ENCODE measurements at places on chromosomes 1 and 21.

- no peak for DNase-seq
Observed at GRCh38 chr1:212213784-212214183, 71.4 kb upstream of the PPP2R5A start.

DNA sequence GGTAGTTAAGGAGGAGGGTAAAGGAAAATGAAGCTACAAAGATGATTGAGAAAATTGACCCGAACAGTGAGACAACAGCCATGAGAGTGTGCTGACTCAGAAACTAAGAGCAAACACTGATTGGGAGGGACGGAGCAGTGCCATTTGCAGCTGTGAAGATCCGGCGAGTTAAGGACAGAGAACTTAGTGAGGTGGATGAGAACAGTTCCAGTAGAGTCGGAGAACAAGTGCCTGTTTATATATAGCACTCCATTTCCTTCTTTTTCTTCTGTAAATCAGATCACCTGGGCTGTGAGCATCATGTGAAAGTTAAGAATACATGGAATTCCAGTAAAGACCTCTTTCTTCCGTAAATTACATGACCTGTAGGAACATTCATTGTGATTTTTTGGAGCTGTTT lies 145.7 kb downstream of the KCNK2 start:
- DNase-seq: peak; percentile 19

DNA sequence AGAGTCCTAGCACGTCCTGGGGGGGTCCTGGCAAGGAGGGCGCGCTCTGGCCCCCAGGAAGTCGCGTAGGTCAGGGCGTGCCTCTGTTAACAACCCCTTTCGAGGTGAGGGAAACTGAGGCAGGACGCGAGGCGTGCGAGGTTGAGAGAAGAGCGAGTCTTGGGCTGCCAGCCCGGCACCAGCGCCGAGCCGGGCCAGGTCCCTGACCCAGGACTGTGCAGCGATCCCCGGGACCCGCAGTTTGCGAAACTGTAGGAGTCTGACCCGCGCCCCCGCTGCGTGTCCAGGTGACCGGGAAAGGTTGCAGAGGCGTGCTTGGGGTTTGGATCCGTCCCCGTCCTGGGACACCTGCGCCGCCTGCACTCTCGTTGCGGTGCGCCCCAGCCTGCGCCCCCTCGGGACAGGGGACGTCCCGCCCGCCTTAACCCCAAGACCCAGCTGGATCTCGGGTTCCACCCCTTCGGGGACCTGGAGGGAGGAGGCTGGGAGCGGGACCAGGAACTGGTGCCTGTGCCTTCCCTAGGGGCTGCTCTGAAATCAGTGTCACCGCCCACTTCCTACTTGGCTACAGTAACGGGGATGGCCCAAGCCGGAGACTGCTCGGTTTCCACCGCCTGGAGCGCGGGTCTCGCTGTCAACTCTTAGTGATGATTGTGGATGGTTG lies 493 bp downstream of the DISC1 start:
- DNase-seq: peak; percentile 84

GRCh38 chr21:31671146-31671716 lies 11.7 kb downstream of the SOD1 start:
- DNase-seq: no peak

DNA sequence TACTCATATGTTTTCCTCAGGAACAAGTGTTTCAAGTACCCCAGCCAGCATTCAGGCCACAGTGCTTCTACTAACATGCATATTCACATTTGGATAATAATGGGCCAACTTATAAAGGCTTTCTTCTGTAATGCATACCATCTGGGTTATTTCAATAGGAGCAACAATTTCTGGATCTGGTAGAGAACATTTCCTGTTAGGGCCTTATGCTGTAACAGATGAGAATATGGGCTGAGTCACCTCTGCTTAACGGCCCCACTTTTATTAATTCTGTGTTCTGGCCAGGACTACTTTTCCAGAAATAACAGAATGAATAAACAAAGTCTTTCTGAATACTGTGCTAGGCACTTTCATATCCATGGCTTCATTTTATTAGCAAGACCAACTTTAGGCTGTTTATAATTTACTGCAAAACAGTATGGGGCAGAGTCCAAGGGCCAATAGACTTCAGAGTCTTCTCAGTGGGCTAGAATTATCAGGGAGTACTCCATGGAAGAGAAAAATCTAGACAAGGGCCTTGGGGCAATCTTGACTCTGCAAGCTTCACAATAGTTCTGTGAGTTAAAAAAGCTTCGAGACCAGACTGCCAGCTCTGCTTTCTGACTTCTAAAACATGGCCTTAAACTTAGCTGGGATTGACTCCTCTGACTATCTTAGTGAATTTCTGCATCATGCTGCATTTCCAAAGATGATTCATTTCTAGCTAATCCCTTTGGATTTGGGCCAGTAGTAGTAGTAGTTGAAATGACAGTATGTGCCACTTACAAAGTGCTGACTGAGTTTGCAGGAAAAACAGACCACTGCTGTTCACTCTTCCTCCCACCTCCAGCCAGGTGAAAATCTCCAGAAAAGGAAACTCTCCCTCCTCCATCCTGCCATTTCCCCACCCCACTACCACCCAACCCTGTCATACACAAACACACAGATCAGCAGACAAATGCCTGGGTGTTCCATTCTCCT lies 8.2 kb upstream of the SSX2IP start:
- no peak for DNase-seq

- DNase-seq: no peak
Observed at GRCh38 chr1:43509740-43510375, 20.8 kb upstream of the PTPRF start.

GRCh38 chr1:77900687-77901293 lies 12.4 kb downstream of the NEXN start:
- DNase-seq: peak; percentile 40

DNA sequence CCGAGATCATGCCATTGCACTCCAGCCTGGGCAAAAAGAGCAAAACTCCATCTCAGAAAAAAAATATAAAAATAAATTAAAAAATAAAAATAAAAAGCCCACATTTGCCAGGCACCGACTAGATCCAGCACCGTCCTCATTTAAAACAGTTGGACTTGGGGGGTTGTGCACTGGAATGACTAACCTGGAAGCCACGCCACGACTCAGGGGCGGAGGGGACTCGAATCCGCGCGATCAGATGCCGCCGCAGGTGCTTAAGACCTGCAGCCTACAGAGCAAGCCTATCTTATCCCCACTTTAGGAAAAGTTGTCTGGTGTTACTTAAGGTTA lies 38.5 kb downstream of the ZBTB8OS start:
- DNase-seq: no peak

DNA sequence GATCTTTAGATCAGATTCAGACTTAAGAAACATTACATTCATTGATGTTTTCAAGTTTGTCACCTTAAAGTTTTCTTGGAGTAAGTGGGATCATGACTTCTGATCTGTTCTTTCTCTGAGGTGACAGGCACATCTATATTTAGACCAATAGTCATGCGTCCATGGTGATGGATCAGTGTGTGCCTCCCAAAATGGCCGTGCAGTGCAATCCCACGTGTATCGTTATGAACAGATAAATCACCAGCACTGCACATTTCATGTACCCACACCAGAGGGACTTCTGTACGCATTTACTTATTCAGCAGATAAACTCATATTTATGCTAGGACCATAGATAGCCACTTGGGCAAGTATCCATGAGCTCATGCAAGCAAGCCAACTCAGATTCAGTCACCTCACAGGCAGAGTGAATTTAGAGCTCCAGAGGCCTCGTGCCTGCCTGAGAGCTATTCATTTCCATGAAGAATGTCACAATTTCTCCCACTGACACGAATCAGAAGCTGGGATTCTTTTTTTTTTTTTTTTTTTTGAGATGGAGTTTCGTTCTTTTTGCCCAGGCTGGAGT lies 13.9 kb upstream of the WDR26 start:
- no peak for DNase-seq

DNA sequence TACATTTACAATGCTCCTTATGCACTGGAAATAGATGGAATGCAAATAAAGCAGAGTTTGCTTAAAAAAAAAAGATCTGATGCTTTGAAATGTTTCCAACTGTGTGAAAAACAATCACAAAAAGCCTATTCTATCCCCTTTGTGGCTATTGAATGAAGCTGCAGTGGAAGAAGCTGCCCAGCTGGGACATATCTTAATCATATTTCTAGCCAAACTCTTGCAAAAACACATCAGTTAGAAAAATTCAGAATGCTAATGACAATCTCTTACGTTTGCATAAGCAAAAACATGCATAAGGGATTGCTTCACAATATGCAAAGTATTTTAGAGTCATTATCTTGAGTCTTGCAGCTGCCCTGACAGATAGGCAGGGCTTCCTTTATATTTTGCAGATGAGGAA lies 526.4 kb upstream of the USP24 start:
- no peak for DNase-seq

DNA sequence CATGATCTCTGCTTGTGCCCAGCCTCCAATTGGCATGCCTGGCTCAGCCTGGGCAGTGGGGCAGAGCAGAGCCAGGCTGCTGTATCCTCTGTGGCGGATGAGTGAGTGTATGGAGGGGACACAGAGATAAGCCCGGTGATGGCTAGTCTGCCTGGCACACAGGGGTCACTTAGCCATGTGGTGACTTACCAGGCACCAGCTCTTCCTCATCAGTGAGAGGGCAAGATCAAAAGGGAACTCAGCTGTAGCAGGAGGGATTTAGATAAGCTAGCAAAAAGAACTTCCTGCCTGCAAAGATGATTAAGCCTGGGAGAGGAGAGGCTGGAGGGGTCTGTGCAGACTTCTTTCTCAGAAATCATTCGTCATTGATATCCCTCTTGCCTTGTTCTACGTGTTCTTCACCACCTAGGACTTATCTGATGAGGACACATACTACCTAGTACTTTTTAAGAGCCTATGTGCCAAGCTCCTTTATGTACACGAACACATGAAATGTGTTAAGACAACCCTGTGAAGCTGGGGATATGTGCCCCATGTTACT lies 7.9 kb downstream of the KIF21B start:
- DNase-seq: no peak

DNA sequence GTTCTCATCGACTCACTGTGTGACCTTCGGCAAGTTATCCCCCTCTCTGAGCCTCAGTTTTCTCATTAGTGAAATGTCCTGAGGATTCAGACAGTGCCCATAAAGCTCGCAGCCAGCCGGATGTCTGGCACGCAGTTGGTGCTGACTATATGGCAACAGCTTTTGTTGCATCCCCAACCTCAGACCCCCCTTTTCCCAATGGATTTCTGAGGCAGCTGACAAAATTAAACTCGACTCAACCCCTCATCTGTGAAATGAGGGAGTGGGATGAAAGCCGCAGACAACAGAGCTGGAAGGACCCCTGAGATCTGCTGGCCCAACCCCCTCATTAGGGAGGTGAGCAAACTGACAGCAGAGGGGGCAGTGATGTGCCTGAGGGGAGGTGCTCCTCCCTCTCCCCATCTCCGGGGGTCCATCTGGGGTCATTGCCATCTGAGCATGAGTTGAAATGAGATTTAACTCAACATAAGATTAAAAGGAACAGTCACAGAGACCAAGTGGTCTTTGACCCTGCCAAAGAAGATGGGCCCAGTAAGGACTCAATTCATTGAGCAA lies 40.4 kb downstream of the NKAIN1 start:
- DNase-seq: no peak

DNA sequence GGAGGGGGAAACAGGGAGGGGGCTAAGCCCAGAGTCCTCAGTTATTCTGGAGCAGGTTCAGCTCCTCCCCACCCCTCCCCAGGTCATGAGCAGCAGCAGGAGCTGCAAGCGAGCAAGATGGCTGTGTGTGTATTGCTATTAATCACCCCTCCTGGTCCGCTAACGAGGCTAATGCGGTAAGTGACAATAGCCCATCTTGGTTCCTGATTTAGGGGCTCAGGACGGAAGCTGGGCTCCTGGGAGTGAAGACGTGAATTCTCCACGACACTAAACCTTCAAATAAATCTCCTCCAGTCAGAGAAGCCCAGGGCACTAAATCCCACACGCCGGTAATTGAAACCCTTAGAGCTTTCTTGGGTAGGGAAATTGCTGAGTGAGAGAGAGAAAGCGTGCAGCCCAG lies 76.1 kb downstream of the TMEM53 start:
- no peak for DNase-seq

DNA sequence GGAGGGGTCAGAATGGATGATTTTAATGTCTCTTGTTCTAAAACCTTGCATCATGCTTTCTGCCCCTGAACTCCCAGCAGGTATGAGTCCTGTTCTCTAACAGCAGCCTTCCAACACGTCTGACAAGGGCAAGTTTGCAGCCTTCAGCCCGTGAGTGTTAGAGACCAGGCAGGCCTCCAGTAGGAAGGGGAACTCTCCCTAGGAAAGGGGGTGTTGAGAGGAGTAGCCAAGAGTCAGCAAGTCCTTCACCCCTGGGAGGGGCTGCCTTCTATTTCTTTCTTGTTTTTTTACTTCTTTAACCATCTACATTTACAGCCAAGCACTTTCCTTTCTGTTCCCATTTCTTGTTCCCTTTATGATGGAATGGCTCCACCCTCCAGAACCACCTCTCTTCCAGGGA lies 14.2 kb downstream of the BATF3 start:
- DNase-seq: no peak

DNA sequence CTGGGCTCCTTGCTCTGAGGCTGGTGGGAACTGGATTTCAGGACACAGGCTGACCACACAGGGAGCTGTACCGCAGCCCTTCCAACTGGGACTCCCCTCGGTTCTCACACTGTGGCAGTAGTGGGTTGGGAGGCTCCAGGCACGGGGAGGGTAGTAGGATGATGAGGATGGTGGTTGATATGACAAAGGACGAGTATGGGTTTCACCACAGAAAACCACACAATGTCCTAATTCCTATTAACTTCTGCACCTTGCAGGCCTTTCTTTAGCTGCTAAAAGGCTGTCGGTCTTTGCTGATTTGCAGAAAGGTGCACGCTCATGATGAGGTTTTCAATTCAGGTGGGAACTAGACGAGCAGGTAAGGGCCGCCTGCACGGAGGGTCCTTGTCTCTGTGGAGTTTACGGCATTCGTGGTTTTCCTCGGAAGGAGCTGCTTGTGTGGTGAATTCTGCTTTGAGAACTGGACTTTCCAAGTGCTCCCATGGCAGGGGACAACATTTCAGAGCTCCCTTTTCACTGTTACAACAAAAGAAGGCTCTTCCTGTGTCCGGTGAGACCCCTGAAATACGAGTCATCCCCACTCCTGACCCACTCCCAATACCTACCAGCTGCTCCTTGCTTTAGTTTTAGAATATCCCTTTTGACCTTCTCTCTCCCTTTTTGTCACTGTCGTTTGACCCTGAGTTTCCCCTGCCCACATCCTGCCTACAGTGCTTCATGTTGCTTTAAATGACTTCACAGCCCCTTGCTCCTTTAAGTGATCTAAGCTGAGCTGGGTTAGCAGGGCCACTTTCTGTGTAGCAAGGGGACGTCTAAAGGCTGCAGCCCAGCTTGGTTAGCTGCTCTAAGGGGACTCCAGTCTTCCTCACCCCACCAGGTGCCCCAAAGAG lies 125.1 kb downstream of the MRPS6 start:
- no peak for DNase-seq

- DNase-seq: no peak
Observed at GRCh38 chr21:38389354-38389676, 109.0 kb downstream of the ERG start.
